ENCODE measurements at places on chromosomes 4 and X.

DNA sequence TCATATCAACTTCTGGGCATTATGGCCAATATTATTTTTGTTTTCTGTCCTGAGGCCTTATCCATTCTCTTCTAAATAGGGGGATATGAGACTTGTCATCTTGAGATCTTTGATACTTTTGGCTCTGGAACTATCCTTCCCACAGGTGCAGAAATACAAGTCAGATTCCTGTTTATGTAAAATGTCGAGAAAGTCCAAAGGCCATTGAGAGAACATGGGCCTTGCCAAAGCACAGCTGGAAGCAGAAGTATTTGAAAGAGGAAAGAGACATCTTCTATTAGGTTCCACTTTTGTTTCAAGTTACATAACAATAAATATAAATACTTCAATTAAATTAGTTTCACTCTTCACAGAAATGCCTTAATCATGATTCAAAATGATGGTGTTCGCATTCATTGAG, 20.8 kb upstream of the PRSS48 start:
- no peak for DNase-seq

DNA sequence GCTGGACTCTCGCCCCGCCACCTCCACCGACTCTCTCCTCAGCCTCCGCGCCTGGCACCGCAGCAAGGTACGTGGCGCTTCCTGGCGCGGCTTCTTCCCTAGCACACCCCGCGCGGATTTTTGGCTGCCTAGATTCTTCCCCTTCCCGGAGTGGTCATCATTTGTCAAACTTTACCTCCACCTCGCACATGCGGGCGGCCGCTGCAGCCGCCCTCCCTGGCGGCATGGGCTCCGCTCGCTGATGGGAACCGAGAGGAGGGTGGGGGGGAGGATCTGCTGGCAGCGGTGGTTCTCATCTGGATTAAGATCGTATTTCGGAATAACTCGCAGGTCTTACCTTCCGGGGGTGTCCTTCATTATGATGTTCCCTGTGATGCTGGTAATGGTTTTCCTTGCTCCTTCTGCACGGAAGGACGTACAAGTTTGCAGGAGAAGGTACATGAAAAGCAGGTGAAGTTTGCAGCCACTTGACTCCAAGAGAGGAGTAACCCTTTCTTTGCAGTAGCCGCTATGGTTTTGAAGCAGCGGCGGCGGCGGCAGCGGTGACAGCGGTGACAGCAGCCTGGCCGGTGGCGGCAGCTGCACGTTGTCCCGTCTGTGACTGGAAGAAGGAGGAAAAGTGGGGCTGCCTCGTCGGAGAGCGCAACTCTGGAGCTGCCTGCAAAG, 2183.9 kb upstream of the TENM3 start:
- DNase-seq, result peak; percentile 7

DNA sequence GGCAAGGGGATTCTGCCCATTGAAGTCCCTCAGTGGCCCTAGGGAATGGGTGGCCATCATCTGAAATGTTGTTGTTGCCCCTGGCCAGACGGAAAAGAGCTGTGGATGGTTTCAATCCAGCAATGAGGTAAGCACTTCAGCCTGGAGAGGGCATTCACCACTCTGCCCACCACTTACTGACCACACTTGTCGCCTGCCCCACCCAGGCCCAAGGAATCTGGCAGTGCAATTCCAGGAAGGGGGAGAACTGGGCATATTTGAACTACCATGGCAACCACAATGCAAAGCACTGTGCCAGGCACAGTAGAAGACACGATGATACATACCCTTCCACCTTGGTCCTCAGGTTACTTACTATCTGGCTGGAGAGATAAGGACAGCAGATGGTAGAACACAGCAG, 161.6 kb downstream of the PDGFRA start:
- DNase-seq, result no peak

DNA sequence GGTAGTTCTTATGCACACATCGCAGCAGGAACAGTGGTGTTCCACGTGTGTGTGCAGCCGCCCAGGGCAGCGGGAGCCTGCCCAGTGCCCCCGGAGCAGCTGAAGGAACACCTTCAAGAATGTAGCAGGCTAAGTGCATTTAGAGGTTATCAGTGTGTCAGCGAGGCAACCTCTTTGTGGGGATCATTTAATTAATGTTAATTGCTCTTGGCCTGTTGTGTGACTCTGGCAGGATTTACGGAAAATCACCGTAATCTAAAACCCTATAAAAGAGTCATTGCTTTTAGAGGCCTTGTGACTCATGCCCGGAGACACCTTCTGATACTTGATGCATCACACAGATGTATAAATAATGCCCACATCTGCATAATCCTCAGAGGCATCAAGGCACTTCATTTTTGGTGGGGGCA, 47.3 kb upstream of the GATB start:
- peak; percentile 2 for DNase-seq

GRCh38 chr4:38195486-38195885, 235.3 kb downstream of the PTTG2 start:
- DNase-seq, result no peak

- DNase-seq, result no peak
Measured at GRCh38 chr4:176302283-176303275, 17.2 kb upstream of the SPCS3 start.

DNA sequence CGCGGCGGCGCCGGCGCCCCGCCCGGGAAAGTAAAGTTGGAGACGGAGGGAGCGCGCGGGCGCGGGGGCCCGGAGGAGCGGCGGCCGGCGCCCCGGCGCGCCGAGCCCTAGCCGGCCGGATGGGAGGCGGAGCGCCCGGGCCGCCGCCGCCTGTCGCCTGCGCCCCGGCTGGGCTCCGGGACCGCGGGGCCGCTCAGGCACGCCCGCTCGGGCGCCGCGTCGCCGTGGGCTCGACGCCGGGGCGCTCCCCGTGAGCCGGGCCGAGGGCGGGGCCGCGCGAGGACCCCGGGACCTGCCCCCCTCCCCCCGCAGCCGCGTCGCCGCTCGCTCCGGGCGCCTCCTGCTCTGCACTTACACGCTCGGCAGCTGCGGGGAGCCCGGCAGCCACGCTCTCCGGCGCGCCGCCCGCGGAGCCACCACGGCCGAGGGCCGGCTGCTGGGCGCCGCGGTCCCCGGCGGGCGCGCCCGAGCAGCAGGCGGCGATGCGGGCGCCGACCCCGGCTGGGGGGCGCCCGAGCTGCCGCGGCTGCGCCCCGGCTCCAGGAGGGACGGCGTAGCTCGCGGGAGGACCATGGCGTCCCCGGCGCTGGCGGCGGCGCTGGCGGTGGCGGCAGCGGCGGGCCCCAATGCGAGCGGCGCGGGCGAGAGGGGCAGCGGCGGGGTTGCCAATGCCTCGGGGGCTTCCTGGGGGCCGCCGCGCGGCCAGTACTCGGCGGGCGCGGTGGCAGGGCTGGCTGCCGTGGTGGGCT, at the start of gene ADRA2C:
Gene ADRA2C, plus strand, starts transcription at position 350 of the 749 bp plus-strand sequence. Its CDS starts 222 bp downstream, at position 572.
- DNase-seq, result peak; percentile 18

- DNase-seq, result no peak
Measured at GRCh38 chr4:152981842-152982241, 45.7 kb downstream of the FHDC1 start.

GRCh38 chrX:38262715-38263620, 42.3 kb upstream of the SRPX start:
- no peak for DNase-seq

- DNase-seq, result no peak
Measured at GRCh38 chr4:48095441-48095840, 38.6 kb downstream of the TXK start.

DNA sequence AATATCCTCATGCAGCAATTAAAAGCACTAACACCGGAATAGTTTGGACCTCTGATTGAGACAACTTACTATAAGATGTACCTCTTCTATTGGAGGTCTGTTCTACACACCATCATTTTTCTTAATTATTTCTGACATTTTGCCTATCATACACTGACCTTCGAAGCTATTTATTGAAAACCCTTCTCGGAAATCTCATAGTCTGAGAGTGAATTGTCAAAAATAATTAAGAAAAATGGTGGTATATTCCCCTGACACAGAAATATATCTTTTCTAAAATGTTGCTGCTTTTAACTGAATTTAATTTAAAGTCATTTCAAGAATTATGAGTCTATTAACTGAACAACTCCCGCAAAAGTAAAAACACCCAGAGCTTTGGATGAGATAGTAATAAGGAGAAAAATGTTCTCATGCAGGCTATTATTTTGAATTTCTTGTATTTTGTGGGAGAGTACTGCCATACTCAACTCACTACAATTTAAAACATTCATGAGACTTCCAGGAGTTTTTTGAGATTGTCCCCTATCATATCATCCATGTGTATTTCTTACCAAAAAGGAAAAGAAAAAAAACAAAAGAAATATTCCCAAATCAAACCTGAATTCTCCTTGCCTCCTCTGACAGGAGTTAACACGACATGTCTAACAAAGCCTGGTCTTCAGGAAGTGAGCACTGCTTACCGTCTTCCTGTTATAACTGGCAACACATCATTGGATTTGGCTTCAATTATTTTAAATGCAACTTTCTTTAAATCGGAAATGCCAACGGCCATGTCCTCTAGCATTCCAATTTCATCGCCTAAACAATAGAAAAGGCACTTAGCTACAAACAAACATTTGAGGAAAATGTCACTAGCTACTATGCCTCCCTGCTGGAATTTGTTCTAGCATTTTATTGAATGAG, 485.3 kb downstream of the IL15 start:
- DNase-seq, result no peak

- DNase-seq, result no peak
Measured at GRCh38 chr4:10438924-10439323, 18.3 kb downstream of the ZNF518B start.

DNA sequence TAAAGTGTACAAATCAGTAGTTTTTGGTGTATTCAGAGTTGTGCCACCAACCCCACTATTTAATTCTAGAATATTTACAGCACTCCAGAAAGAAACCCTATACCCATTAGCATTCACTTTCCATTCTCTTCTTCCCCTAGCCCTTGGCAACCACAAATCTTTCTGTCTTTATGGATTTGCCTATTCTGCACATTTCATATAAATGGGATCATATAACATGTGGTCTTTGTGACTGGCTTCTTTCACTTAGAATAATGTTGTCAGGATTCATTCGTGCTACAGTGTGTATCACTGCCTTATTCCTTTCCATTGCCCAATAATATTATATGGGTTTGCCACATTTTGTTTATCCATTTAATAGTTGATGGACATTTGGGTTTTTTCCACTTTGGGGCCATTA, 32.2 kb downstream of the SGMS2 start:
- DNase-seq, result no peak

DNA sequence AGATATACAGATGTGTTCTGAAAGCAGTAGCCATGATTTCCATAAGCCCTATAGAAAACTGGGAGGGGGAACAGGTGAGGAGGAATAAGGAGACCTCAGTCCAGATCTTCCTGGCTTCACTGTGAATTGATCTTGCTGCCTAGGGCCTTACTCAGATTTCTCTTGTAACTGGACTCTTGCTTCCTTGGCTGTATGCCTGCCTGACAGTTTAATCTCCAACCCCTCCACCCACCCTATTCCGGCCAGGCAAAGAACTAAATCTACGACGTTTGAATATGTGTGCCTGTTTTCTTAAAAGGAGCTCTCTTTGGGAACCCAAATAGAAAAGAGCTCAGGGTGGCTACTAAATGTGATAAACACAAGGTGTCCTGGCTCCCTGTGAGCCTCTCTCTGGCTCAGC, 173.0 kb downstream of the GPC3 start:
- DNase-seq, result no peak

DNA sequence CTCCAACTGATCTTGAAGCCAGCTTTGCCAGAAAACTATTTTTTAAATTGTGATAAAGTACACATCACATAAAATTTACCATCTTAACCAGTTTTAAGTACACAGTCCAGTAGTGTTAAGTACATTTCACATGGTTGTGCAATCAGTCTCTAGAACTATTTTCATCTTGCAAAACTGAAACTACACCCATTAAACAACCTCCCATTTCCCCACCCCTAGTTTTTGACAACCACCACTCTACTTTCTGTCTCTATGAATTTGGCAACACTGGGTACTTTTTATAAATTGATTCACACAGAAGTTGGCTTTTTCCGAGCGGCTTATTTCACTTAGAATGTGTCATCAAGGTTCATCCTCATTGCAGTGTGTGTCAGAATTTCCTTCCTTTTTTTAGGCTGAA, 31.0 kb downstream of the TRPC5 start:
- no peak for DNase-seq

DNA sequence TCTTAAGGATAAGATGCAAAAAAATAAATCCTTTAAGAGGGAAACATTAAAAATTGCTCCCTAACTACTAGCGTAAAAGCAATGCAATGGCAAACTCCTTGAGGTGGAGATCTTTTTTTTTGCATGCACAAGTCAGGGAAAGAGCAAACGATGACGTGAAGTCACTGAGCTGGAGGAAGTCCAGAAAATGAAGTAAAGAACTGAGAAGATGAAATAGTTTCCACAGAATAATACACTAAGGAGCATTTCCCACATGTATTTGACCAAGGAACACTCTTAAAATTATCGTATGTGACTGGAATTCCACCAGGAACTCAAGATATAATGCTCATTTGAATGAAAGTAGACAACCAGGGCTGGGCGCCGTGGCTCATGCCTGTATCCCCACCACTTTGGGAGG, 21.0 kb upstream of the DOCK11 start:
- no peak for DNase-seq

DNA sequence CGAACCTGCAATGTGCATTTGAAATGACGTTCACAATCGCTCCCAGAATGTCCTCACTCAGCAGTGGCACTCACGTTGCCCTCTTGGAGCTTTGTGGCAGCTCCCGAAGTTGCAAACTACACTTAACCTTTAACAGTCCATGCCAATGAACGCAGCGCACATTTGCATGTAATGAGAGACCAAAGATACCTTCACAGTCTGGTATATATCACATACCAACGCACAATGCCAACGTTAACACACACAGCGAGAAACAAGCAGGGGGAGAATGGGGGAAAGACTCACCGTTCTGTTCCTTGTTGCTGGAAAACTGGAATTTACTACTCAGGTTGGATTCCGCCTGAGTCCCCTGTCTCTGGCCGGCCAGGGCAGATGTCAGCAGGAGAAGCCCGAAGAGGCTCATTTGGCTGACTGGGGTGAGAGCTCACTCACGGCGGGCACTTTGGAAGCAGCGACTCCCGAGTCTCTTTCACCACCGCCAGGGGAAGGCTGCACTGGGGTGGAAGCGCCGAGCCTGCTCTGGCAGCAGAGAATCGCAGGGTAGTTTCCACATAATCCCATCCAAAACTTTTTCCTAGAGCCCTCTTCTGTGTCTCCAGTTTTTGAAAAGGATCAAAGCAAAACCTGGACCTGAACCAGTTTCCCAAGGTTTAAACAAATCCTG, 966 bp downstream of the PDGFC start:
- peak; percentile 19 for DNase-seq

DNA sequence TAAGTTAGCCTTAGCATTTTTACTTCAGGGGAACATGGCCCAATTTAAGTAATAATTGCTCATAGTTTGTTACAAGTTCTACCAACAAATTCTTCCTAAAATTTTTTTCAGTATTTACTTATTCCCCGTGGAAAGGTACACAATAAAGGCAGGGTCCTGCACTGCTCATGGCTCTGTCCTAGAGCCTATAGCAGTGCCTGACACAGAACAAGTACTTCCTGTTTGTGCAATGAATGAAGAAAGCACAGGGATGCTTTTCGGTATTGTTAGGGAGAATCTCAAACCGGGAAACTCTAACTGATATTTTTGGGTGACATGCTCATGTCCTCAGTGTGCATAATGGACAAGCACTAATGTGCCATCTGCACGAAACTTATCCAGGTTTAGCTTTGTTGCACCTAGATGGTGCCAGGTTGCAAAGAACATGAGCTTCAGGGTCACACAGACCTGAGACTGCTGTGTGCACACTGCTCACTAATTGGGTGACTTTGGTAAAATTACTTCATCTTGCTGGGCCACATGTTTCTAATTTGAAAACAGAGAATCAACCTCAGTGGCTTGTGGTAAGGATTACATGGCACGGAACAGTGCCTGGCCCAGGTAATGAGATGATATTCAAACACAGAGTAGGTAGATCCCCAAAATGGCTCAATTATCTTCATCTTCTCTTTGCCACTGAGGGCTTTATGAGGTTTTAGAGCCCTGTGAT, 175.8 kb upstream of the NPY2R start:
- no peak for DNase-seq
